Subcutaneous adipose tissue (tissue), 4 donors: ENCODE measurements at places on chromosomes 11 and 22. TPM values are rescaled to one million over a fixed set of nuclear protein-coding genes. Genes with fewer than 3 reads are reported as not detected.

BAIAP2L2 gene
- 1.6 TPM for total RNA-seq

CASP5 gene
- not detected for total RNA-seq

XKR3 gene
- total RNA-seq, result not detected

PKNOX2 gene
- 0.51 TPM for total RNA-seq

APOA4 gene
- not detected for total RNA-seq

DBX1 gene
- not detected for total RNA-seq

MYH9 gene
- total RNA-seq, result 249 TPM

MMP13 gene
- total RNA-seq, result not detected

ROM1 gene
- 8.9 TPM for total RNA-seq

LARGE2 gene
- total RNA-seq, result not detected

ADM2 gene
- total RNA-seq, result not detected

LRRC56 gene
- total RNA-seq, result not detected

MRPL17 gene
- 12.8 TPM for total RNA-seq

C11orf52 gene
- total RNA-seq, result 4.1 TPM

OR51E2 gene
- not detected for total RNA-seq

SHANK3 gene
- 87.2 TPM for total RNA-seq

GDPD4 gene
- not detected for total RNA-seq

SDF2L1 gene
- 15.7 TPM for total RNA-seq

GAL gene
- not detected for total RNA-seq

CRYBB3 gene
- total RNA-seq, result not detected

CDC42BPG gene
- 0.17 TPM for total RNA-seq

INS gene
- total RNA-seq, result not detected

OR2AG1 gene
- not detected for total RNA-seq

RASD2 gene
- 0.17 TPM for total RNA-seq

OR8I2 gene
- total RNA-seq, result not detected

OR8K3 gene
- not detected for total RNA-seq

AIFM3 gene
- 1.3 TPM for total RNA-seq

PDGFB gene
- 41.3 TPM for total RNA-seq

DDI1 gene
- total RNA-seq, result not detected

SCGB2A2 gene
- total RNA-seq, result not detected

UBQLN3 gene
- total RNA-seq, result not detected

TMEM191C gene
- not detected for total RNA-seq

OR52N1 gene
- total RNA-seq, result not detected

TBX1 gene
- total RNA-seq, result 2.9 TPM

PGM2L1 gene
- 3.1 TPM for total RNA-seq

ANAPC15 gene
- 28.6 TPM for total RNA-seq

PTPN5 gene
- 0.44 TPM for total RNA-seq

SPI1 gene
- total RNA-seq, result 92.3 TPM

CCDC188 gene
- total RNA-seq, result 1.3 TPM

MUC5AC gene
- not detected for total RNA-seq

WT1 gene
- 0.82 TPM for total RNA-seq

LRP4 gene
- 2.9 TPM for total RNA-seq

BLID gene
- total RNA-seq, result not detected

STT3A gene
- total RNA-seq, result 74.0 TPM

MMP12 gene
- 17.0 TPM for total RNA-seq

TP53AIP1 gene
- not detected for total RNA-seq

SNX15 gene
- 39.2 TPM for total RNA-seq

ART1 gene
- not detected for total RNA-seq

PPP6R2 gene
- 86.3 TPM for total RNA-seq

JHY gene
- total RNA-seq, result 12.1 TPM

MMP3 gene
- total RNA-seq, result 9.7 TPM

OR6X1 gene
- total RNA-seq, result not detected

NEFH gene
- total RNA-seq, result 0.19 TPM

CHST1 gene
- 1.2 TPM for total RNA-seq

ZC3H12C gene
- total RNA-seq, result 15.2 TPM

MRGPRX3 gene
- total RNA-seq, result not detected

PRODH gene
- 15.0 TPM for total RNA-seq
